ENCODE measurements at places on chromosomes 11 and 22.

DNA sequence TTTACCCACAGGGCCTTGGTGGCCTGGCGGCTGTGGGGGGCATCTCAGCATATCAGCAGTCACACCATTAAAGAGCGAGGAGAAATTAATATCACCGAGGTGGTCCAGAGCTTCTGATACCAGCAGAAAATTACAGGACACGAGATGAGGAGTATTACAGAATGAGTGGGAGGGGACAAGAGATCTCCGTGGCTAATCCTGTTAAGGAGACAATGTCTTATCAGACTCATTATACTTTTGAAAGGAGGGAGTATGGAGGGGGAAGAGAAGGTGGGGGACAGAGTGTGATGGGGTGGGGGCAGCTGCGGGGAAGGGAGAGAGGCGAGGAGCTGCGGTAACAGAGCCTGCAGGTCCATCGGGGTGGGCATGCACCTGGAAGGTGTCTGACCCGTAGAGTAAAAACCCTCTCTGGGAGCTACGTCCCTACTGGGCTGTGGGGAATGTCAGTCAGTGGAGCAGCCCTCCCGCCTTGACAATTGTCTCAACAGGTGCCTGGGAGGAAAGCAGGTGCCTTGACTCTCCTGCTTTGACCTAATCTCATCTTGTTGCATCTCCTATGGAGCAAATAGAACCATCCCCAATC, 224.2 kb downstream of the CEP164 start:
- DNase-seq = no peak

GRCh38 chr22:45638834-45639746, 32.5 kb upstream of the ATXN10 start:
- DNase-seq = no peak

DNA sequence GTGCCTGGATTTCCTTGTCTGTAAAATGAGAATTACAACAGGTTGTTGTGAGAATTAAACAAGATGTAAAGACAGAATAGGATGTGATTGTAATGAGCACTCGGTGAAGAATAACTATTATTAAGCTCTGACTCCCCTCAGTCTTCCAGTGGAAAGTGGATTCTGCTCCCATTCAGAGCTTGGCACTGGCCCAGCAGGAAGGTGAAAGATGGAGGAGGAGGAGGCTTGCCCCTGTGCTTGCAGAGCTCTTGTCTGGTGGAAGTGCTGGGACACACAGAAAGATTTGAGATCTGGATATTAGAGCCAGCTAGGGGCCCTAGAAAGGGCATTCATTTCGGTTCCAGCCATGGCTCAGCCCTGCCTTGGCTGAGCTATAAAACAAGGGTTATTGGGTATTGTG, 28.2 kb downstream of the PHLDB1 start:
- DNase-seq = no peak

- DNase-seq = no peak
Measured at GRCh38 chr11:75476739-75477613, 44.0 kb upstream of the KLHL35 start.

DNA sequence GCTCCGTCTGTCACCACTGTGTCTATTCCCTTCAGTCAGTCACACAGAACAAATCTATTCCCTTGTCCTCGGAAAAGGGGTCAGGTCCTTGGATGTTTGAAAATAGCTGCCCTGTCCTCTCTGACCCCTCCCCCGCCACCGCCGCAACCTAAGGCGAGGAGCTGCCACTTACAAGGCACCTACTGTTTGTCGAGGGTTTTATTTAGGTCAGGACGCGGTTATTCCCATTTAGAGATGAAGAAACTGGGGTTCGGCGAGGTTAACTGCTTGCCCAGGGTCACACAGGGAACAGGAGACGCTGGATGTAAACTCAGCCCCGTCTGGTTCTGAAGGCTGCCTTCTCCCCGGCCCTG, 1468.1 kb downstream of the BRD1 start:
- no peak for DNase-seq

DNA sequence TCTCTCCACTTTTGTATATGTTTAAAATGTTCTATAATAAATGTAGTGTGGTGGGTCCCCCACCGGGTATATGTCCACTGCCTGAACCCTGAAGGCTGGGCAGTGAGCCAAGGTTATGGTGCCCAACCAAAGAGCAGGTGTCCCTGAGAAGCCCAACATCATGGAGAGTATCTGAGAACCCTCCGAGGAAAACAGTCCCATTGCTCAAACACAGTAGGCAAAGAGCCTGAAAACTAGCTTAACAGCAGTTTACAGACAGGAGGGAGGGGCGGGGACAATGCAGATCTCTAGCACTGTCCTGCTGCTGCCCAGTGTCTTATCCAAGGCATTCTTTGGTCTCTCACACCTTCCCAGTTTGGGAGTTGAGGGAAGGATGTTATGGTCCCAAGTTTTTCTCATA, 91.0 kb downstream of the TMPRSS5 start:
- DNase-seq = no peak

- no peak for DNase-seq
Measured at GRCh38 chr11:69491071-69492031, 9.9 kb downstream of the LINC01488 start.

DNA sequence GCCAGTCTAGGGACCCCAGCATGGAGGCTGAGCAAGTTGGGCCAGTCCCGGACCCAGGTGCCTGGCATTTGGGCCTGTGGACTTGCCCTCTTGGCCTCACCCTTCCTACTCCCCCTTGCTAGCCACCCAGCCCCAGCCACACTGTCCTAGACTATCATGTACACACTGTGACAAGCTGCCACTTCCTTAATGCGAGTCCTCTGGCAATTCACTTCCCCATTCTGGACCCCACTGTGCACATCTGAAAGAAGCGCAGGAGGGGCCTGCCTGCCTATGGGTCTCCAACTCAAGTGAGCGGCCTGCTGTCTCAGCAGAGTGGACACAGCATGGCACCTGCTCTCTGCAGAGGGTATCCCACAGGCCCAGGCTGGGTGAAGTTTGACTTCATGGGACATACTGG, 68.5 kb upstream of the LMO1 start:
- DNase-seq = no peak

GRCh38 chr11:126991596-126991995, 9.0 kb downstream of the KIRREL3 start:
- DNase-seq = no peak

GRCh38 chr11:61545341-61545740, 35.5 kb downstream of the SYT7 start:
- DNase-seq = peak; percentile 69

DNA sequence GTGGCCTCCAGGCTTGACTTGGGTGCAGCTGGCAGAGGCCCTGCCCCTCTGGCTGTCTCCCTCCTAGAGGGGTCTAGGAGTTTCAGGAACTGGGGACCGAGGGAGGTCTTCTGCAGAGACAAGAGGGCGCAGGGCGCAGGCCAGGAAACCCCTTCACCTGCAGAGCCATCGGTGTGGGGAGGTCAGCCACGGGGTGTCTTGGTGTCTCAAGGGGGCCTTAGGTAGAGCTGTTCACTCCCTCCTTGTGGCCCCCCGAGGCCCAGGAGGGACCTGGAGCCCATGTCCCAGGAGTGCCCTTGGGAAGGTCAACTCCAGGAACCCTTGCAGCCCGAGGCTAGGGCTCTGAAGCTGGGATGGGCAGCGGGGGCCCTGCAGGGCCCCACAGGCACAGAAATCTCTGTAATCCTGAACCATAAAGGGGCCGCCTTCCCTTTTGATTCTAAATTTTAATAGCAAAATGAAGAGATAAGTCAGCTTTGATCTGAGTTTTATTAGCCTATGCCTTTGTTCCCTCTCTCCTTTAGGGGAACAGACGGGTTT, 31.4 kb upstream of the TH start:
- DNase-seq = no peak

GRCh38 chr22:39598017-39598965, 27.7 kb downstream of the CACNA1I start:
- peak; percentile 63 for DNase-seq

- no peak for DNase-seq
Measured at GRCh38 chr22:39434243-39434653, 22.6 kb upstream of the MGAT3 start.

- no peak for DNase-seq
Measured at GRCh38 chr11:128784059-128784804, 82.9 kb downstream of the KCNJ1 start.

GRCh38 chr11:10692531-10693115, 932 bp downstream of the IRAG1 start:
- no peak for DNase-seq

DNA sequence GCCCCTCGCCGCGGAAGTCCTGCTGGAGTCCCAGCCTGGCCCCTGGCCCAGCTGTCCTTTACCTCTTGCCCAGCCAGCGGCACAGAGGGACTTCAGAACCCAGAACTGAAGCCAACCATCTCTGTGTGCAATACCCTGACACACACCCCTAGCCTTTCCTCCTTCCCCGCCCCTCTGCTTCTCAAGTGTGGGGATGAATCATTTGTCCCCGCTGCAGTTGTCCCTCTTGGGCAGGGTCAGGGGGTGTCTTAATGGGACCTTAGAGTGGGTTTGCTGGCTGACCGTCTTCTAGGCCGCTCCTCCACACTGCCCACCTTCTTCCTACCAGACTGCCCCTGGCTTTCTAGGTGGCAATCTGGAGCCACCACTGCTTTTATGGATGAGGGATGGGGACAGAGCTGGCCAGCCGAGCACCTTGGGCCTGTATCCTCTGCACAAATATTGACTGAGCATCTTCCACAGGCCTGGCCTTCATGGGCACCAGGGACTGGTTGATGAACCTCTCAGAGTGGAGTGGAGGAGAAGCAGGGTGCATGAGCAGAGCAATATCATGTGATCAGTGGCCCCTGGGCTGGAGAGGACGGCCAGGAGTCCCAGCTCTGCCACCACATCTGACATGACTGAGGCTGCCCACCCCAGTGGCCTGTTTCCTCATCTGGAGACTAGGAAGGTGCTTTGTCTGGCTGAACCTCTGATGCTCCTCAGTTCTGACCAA, 668 bp upstream of the CHST1 start:
- DNase-seq = no peak

DNA sequence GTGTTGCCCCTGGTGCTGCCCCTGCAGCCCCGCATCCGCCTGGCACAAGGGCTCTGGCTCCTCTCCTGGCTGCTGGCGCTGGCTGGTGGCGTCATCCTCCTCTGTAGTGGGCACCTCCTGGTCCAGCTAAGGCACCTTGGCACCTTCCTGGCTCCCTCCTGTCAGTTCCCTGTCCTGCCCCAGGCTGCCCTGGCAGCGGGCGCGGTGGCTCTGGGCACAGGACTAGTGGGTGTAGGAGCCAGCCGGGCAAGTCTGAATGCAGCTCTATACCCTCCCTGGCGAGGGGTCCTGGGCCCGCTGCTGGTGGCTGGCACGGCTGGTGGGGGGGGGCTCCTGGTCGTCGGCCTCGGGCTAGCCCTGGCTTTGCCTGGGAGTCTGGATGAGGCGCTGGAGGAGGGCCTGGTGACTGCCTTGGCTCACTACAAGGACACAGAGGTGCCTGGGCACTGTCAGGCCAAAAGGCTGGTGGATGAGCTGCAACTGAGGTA, 278 bp downstream of the ROM1 start:
- no peak for DNase-seq

- DNase-seq = no peak
Measured at GRCh38 chr11:115361025-115361424, 143.2 kb downstream of the CADM1 start.

GRCh38 chr11:100849009-100849900, 162.2 kb downstream of the ARHGAP42 start:
- DNase-seq = no peak

- DNase-seq = no peak
Measured at GRCh38 chr11:120527111-120527761, 15.7 kb downstream of the GRIK4 start.

DNA sequence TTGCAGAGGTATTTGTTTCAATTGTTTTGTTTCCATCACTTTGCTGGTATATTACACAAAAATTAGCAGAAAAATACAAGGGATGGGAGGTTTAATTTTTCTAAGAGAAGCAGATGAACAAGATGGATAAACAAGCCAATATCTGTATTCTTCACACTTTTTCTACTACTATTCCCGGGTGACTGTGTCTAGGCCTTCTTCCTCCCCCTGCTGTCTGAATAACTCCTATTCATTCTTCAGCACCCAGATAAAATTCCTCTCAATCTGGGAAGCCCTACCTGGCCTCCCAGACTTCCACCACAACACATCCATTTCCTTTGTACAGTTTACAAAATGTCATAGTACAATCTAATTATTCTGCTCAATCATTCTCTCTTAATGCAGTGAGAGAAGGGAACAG, 666.6 kb upstream of the TENM4 start:
- no peak for DNase-seq

- DNase-seq = no peak
Measured at GRCh38 chr11:107991868-107992414, 16.8 kb upstream of the CUL5 start.

GRCh38 chr11:121839781-121840180, 276.2 kb downstream of the BLID start:
- DNase-seq = no peak

- DNase-seq = no peak
Measured at GRCh38 chr11:1762537-1763302, 1.0 kb downstream of the CTSD start.

- no peak for DNase-seq
Measured at GRCh38 chr22:26185190-26185589, 15.9 kb downstream of the SEZ6L start.

- DNase-seq = no peak
Measured at GRCh38 chr11:17924713-17925112, 88.1 kb downstream of the SERGEF start.

DNA sequence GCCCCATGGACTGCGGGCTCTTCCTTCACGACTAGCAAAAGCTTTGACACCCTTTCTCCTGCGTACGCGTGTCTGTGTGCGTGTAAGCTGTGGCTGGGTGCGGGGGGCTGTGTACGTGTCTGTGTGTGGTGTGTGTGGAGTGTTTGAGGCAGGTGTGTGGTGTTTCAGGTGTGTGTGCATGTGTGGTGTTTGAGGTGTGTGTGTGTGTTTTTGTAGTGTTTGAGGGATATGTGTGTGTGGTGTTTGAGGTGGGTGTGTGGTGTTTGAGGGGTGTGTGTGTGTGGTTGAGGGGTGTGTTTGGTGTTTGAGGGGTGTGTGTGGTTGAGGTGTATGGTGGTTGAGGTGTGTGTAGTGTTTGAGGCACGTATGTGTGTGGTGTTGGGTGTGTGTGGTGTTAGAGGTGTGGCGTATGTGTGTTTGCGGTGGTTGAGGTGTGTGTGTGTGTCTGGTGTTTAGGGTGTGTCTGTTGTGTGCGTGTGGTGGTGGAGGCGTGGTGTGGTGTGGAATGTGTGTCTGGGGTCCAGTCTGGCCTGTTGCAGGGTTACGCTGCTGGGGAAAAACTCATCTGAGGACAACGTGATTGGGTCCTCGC, 687 bp upstream of the ARSA start:
- no peak for DNase-seq

- DNase-seq = no peak
Measured at GRCh38 chr11:71929491-71929890, 645 bp downstream of the RNF121 start.

DNA sequence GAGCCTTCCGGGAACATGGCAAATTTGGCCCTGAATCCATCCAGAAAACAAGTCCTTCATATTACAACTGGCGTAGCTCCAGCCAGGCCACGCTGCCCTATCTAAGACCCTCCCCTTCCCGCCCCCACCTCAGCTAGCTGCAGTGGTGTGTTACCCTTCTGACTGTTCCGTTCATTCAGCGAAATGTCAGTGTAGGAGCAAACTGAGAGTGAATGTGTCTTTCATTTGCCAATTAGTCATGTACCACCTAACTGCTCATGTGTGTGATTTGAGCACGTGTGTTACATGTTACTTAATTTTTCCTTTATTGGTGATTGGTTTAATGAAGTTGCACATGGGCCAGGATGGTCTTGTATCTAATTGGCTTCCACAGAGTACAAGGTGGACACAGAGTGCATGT, 34.8 kb upstream of the POU2AF1 start:
- no peak for DNase-seq

- DNase-seq = no peak
Measured at GRCh38 chr22:29393019-29393608, 4.7 kb upstream of the AP1B1 start.
